ENCODE measurements at places on chromosomes 2 and 18. TPM values are rescaled to one million over a fixed set of nuclear protein-coding genes. Genes with fewer than 3 reads are reported as not detected.

The SSB gene
- 96.6 TPM for total RNA-seq

The EML4 gene
- total RNA-seq: 85.7 TPM

DNA sequence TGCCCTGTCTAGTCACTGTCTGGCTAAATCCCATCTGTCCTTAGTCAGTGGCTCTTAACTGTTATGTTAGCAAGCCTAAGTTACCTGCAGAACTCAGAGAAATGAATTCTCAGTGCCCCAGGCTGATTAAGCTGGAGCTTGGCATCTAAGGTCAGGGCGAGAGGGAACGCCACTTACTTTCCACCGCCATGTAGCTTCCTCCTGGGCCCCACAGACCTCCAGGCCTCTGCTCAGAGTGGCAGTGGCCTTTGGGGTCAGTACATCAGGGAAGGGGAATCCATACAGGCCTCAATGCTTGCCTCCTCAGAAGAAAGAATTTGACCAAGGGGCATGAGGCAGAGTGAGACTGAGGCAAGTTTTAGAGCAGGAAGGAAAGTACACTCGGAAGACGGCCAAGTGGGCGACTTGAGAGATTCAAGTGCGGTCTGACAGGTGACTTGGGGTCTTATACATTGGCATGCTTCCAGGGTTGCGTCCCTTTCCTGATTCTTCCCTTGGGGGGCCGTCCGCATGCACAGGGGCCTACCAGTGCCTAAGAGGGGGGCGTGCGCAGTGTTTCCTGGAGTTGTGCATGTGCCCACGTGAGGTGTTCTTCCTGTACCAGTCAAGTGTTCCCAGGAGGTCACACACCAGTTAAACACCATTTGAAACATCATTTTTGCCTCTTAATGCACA, 64.1 kb downstream of the EMILIN2 start:
- DNase-seq: no peak

DNA sequence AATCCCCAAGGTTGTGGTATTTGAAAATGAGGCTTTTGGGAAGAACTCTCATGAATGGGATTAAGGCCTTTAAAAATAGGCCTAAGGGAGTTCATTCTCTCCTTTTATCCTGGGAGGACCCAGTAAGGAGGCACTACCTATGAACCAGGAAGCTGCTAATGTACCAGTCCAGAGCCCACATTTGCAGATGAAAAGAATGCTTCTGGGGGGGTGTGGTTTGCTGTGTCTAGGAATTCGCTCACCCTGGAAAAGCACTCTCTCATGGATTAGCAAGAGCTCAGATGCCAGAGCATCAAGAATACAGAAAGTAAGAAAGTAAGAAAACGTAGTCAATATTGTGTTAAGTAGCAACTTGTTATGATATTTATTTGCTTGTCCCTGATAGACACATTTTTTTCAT, 785.7 kb upstream of the GYPC start:
- no peak for DNase-seq

GRCh38 chr2:100835006-100835659, 15.2 kb downstream of the NPAS2 start:
- no peak for DNase-seq

Measured in activated naive CD4-positive, alpha-beta T cell treated with anti-CD3 and anti-CD28 coated beads, Interleukin-2, amount 50 U/mL, for 72 hours (primary cell).